ENCODE measurements at places on chromosomes 3 and 15.

DNA sequence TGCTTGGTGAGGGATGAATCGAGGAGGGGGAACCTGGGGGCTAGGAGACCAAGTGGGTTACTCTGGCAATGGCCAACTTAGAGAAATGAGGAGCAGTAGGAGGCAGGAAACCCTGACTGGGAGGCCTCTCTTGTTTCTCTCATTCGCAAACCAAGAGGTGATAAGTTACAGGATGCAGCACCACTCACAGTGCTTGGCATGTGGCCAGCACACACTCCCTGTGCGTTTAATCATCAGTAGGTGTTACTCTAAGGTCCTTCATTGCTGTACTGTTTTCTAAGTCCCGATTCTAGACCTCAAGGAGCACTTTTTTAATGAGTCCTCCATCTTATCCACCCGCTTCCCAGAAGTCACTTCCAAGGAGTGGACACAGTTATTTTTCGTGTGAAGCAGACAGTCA, 314.1 kb upstream of the TRIM42 start:
- DNase-seq = no peak

GRCh38 chr15:82064824-82065223, 19.0 kb upstream of the MEX3B start:
- no peak for DNase-seq

- DNase-seq = no peak
These were observed 27.0 kb downstream of the PCCB start for GRCh38 chr3:136277115-136277514.

GRCh38 chr3:18079739-18080138, 337.3 kb upstream of the TBC1D5 start:
- no peak for DNase-seq

DNA sequence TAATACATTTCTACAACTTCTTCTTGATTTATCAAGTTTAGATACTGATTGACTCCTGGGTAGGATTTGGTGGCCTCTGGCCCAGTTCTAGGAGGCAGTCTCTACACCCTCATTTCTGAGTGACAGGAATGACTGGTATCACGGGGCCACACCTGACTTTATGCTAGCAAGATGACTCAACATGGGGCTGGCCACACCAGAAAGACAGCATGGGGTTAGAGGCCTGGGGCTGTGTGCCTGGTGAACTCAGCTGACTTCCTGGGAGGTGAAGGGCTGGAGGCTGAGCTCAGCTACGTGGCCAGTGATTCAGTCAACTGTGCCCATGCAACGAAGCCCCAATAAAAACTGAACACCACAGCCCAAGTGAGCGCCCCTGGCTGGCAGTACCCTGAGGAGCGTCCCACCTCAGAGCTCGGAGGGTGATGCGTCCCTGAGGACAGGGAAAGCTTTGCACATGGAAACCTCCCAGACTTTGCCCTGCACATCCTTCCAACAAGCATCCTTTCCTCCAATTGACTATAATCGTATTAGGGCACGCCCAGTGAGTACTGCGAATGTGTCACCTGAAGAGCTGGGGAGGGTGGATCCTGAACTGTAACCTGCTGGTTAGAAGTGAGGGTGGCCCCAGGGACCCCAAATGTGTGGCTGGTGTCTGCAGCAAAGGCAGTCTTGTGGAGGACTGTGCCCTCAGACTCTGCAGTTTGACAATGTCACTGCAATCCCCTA, 57.2 kb downstream of the NIPA2 start:
- no peak for DNase-seq

DNA sequence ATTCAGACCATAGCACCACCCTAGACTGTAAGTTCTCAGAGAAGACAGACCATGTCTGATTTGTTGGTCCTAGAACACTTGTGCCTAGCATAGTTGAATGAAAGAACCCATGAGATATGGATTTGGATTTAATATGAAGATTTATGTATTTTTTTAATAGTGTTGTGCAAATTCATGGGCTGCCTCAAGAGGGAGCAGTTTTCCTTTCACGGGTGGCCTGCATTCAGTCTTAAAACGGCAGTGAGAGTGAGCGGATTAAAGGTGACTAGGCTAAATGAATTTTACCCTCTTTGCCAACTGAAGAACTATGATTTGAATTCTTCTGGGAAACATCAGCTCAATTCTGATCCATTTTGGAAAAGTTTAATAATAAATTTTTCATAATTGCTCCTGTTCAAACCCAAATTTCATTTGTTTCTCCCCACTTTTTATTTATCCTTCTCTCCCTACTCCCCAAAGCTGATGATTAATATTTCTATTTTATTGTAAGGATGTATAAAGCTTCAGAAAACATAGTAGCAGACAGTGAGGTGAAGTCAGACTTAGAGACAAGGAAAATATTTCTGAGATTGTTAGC, 67.3 kb downstream of the MORC1 start:
- DNase-seq = no peak

DNA sequence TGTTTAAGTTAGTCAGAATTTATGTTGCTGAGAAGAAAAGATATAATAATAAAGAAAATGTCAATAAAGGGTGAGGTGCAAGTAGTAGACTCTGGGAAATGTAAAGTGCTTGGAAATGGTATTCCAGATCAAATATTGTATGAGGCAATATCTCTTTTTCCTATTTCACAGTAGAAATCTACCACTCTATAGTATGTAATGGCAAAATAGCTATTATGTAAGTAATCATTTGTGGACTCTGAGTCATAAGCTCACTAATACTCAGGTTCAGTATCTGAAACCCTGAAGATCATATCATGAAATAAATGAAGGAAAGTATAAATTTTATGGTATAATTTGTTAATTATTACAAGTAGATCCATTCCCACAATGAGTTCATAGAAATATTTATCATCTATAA, 322.1 kb downstream of the PYDC2 start:
- DNase-seq = no peak

DNA sequence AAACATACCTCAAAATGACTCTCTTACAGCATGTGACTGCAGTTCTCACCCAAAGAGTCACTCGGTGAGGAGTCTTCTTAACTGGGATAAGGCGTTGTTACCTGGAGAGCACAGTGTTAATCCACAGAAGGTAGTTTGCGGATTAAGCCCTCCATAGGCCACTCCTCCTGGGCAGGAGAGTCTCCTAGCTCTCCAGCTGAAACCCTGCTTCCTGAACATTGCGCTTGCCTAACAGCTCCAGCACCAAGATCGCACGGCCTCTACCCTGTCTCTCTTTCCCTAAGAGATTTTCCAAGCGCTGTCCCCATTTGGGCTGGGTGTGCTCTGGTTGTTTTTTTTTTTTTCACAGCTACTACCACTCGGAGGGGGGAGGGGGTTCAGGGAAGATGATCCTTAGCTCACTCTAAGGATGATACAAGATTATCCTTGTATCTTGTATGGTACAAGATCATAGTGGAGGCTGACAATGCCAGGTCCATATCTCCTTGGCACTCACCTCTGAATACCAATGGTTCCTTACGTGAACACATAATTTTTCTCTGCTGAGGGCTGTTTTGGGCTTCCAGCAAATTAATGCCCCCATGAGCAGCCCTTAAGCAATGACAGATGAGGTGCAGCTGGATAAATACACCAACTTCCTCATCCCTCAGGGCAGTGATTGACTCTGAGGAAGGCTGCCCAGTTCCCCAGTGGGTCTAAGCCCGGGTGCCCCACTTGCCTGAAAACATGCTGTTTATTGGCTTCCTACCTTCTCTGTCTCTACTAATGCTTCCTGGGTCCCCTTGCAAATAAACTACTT, 185.2 kb upstream of the TSC22D2 start:
- no peak for DNase-seq

DNA sequence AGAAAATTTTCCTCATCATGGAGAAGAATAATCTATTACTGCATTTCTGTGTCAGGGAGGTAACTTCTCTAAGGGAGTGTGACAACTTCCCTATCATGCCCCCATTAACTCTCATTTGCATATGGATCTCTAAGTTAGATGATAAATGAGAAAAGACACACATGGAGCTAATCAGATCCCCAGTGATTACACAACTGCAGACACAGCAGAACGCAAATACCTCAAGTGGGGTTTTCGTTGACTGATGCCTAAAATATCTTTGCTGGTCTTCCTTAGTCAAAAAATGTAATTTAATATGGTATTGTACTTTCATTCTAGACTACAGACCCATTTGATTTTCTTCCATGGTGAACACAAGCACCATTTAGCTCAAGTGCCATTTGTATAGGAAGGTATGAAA, 630.5 kb downstream of the TBL1XR1 start:
- DNase-seq = peak; percentile 22

- DNase-seq = no peak
These were observed 88.6 kb downstream of the ZNF385D start for GRCh38 chr3:21662403-21662802.

DNA sequence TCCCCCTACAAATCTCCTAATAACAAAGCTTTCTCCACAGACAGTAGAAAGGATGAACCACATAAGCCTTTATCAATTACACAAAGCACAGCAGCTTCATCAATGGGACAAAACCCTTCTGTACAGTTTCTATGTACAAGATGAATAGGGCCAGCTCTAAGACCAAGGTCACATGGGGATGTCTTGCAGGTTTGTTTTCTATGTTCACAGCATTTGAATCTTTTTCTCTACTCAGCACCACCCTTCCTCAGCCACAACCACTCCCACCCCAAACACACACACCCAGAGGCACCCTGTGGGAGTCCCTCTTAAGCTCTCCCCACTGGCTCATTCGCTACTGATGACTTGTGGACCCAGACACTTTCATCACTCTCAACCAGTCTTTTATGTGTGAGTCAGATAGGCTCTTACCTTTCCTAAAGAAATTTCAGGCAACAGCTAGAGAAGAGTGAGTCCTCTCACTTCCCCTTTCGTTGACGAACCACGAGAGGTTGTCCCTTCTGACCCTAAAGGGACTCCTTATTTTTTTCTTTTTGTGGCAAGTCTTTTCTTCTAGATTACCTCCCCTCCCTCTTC, 57.9 kb downstream of the ARHGAP31 start:
- DNase-seq = no peak

DNA sequence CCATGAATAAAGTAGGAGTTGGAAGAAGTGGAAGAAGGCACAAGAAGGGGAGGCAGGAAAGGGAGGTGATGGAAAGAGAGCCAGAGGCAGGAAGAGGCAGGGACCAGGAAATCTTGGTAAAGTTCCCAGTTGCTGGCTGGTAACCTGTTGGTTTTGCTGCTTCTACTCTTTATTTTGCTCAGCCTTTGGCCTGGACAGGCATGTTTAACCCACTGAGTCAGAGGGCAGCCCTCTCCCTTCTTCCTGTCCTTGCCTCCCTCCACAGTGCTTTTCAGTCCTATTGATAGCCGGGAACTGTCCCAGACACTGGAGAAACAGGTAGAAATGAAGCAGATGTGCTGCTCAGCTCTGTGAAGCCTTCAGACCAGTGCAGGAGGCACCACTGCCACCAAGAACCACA, 43.4 kb upstream of the APEH start:
- no peak for DNase-seq

DNA sequence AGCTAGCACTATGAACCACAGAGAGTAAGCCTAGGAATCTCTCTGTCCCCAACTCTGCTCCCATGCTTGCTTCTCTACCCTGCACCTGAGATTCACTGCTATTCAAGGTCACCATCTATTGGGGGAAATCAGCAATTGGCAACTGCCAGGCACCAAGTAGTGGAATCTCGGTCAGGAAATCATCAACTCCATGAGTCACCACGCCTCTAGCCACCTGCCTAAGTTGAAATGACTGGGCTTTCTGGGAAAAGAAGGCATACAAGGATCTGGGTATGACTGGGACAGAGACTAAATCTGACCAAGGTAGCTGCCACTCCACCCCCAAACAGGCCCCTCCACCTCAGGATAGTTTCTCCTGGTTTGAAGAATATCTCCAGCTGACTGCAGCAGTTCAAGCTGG, 464.1 kb upstream of the CBLB start:
- no peak for DNase-seq

DNA sequence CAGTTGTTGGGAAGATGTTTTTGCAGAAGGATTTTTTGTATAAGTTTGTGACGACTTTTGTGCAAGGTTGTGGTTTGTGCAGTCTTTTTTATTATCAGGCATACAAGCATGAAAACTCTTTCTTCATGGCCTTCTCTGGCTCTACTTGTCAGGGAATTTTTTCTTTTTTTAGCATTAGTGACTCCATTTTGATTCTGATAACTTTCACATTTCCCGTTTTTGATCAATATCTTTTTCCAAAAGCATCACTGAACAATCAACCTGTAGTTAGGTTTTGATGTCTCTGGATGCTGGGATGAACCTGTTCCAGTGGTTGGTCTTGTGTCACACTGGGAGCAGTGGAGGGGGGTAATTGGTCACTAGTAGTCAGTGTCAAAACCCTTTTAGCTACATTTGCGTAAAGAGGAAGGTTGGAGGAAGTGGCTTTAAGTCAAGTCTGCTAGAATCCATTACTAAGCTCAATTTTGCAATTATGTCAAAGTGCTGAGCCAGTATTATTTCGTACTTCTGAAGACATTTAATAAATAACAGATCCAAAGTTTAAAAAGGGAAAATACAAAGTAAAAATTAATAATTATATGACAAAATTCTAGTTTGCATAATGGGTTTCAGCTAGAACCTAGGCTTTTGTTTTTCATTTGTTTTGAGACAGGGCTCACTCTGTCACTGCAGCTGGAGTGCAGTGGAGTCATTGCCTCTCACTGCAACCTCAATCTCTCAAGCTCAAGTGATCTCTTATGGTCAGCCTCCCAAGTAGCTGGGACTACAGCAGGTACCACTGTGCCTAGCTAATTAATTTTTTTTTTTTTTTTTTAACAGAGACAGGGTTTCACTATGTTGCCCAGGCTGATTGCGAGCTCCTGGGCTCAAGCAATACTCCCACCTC, 18.8 kb upstream of the CFAP161 start:
- no peak for DNase-seq

DNA sequence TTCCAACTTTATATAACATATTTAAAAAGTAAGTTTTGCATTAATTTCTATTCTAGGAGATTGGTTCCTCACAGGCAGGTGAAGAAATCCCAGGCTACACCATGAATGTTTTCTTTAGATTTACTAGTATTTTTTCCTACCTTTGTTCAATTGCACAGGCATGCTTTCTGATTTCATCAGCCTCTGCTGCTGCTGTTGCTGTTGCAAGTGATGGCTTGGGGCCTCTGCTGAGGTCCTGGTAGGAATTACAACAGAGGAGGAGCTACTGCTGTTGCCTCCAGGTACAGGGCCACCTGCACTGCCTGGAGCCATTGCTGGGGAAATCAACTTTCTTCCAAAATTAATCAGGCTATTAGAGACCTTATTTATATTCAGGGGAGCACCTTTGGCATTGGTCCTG, 353.3 kb downstream of the PLCL2 start:
- DNase-seq = no peak

- peak; percentile 69 for DNase-seq
These were observed 186.9 kb downstream of the FAM43A start for GRCh38 chr3:194872669-194872977.

- peak; percentile 58 for DNase-seq
These were observed 53.9 kb downstream of the CLASP2 start for GRCh38 chr3:33664195-33664594.

- no peak for DNase-seq
These were observed 12.4 kb upstream of the SEC13 start for GRCh38 chr3:10333349-10333650.

All from GM04504 (cell line).